ENCODE measurements at places on chromosomes 1 and 21.
A peak's percentile ranks its signal among the peaks of the same experiment; 100 is the strongest.

GRCh38 chr1:37474697-37475379, 458 bp downstream of the ZC3H12A start:
- no peak for DNase-seq

DNA sequence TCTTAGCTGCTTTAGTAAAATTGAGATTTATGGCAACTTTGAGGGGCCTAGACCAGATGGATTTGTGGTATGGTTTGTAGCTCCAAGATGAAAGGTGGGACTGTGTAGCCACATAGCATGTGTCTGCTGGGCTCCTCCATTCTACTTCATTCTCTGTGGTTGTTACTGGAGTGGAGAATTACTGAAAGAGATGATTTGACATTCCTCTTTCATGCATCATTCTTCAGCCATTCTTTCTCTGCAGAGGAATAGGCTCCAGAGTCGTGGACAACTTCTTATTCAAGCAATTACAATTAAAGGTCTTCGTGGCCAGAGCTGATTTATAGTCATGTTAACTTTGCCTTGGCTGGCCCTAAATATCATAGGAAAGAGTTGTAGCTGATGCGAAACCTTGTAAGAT, 328.9 kb downstream of the PAPPA2 start:
- DNase-seq, result no peak

DNA sequence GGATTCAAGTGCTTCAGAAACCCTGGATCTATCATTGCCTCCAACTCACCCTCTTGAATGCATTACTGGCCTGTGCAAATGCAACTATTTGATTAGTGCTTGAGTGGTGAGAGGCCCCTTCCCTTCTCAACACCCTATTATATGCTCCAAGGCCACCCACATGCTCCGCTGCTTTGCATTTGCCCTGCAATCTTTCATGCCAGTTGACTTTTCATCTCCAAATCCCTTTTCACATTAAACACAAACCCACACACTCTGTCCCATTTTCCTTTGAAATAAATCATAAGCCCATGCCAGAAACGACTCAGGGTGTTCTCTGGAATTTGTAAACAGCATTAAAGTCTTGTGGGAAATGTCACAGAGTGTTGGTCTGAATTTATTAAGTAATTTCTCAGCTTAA, 78.9 kb upstream of the CTTNBP2NL start:
- DNase-seq, result no peak

GRCh38 chr21:34279883-34280282, 83.9 kb upstream of the KCNE2 start:
- DNase-seq, result no peak

DNA sequence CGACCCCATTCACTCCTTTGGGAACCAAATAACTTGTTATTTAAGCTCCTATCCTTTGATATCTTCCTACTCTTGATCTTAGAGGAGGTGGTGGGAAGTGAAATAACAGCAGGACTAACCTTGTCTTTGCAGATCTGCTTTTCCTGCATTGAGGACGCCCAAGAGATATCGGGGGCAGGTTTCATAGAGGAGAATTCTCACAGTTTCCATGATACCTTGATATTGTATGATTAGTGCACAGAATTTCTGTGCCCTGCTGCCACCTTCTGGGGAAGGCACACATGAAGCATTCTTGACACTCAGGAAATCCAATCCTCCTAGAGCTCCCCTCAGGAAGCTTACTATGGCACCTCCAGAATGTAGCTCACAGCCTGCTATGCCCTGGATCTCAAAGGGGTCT, 1.6 kb downstream of the CD1B start:
- peak; percentile 17 for DNase-seq

DNA sequence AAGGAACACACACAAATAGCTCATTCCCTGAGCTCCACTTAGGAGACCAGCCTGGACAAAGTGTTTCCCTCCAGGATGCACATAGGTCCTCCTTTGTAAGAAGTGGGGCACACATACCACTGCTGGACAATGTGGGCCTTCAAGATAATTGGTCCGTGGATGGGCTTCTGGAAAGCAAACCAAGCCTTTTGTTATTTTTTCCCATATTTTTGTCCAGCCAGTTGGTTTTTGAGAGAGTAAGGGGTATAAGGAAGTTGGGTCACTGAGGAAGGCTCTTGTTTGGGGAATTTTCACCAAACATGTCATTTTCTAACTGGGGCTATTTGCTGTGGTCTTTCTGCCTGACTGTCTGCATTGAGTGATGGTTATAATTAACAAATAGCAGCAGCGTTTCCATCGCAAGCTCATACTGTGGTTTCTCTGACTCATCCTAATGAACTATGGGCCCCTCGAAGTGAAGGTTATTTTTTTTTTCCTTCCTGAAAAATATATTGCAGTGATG, 306.3 kb upstream of the DUSP10 start:
- no peak for DNase-seq

DNA sequence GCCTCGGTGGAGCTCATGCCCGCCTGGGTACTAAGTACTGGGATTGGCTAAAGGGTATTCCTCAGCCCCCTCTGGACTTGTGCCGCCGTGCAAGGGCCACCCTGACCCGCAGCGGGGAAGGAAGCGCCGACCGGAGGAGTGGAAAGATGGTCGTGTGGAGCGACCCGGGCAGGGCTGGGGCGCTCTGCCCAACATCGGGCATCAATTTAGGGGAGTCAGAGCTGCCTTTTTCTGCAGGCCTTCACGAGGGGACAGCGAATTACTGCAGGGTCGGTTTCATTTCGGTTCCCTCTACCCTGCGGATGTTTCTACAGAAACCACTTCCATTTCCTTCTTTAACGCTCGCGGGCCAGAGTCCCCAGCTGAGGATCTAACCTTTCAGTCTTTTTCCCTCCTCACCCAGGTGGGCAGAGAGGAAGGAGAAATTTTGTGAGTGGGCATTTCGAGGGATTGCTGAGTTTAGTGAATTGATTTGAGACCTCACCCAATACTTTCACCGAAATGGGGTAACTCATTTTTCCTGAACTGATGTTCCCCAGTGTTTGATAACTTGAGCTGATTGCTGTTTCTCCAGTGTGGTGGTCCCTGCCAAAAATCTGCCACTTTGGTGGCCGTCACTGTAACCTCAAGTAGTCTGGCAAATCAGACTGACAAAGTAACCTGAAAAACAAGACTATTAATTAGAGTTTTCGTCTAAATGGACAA, 1.1 kb downstream of the TOR1AIP1 start:
- peak; percentile 61 for DNase-seq

GRCh38 chr1:61279570-61279969, 197.2 kb downstream of the NFIA start:
- no peak for DNase-seq

GRCh38 chr1:181809991-181810545, 251.4 kb downstream of the ZNF648 start:
- no peak for DNase-seq

- DNase-seq, result no peak
These were observed 1.6 kb downstream of the PHC2 start for GRCh38 chr1:33429332-33429731.

- no peak for DNase-seq
These were observed 43.5 kb downstream of the PROX1 start for GRCh38 chr1:214031267-214031650.

DNA sequence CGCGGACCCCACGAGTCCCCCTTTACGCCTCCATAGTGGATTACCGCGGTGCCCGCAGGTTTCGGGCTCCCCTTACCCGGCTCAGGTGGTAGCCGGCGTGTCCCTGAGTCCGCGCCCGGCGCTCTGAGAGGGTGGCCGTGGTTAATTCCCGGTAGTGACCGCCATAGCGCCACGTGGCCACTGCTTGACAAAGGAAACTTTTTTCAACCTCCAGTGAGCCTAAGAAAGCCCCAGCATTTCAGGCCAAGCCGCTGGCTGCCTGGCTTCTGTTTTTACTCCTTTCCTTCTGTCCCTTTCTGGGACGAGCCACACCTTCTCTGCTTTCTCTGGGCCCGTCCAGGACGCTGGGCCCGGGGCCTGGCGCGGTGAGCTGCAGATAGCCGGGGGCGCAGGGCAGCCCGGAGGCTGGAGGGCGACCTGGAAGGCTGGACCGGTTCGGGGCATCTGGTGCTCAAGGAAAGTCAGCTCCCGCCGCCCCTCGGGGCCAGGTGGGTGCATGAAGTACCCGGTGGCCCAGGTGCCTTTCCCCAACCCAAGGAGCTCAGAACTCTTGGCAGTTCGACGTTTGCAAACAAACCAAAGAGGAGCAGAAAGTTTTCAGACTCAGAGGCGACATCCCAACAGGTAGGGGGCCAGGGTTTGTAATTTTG, 540 bp upstream of the C1orf198 start:
- DNase-seq, result no peak

GRCh38 chr1:178353524-178353923, 143.2 kb downstream of the CLEC20A start:
- no peak for DNase-seq

GRCh38 chr21:29189353-29189752, 58.9 kb downstream of the MAP3K7CL start:
- no peak for DNase-seq

DNA sequence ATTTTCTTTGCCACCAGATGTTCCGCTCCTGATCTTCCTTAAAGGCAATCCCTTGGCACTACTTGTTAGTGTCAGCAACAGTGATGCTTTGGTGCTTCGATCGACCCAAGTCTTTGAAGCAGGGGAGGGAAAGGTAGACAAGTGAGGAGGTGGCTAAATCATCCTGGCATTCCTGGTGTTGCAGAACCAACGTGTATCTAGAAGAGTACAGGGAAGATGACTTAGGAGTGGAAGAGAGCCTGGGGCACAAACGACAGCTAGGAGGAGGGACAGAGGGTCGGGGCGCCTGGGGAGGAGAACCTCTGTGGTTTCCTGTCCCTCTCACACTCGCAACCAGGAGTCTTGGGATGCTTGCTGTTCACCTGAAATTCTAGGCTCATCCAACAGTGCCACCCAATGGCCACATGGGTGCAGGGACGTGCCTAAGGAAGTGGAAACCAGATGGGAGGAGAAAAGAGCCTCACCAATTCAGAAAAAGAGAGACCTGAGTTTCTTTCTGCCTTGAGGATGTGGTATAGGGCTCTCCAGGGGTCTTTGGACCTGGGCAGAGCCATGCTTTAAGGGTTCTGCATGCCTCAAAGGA, 9.5 kb upstream of the KCNA2 start:
- DNase-seq, result peak; percentile 65

DNA sequence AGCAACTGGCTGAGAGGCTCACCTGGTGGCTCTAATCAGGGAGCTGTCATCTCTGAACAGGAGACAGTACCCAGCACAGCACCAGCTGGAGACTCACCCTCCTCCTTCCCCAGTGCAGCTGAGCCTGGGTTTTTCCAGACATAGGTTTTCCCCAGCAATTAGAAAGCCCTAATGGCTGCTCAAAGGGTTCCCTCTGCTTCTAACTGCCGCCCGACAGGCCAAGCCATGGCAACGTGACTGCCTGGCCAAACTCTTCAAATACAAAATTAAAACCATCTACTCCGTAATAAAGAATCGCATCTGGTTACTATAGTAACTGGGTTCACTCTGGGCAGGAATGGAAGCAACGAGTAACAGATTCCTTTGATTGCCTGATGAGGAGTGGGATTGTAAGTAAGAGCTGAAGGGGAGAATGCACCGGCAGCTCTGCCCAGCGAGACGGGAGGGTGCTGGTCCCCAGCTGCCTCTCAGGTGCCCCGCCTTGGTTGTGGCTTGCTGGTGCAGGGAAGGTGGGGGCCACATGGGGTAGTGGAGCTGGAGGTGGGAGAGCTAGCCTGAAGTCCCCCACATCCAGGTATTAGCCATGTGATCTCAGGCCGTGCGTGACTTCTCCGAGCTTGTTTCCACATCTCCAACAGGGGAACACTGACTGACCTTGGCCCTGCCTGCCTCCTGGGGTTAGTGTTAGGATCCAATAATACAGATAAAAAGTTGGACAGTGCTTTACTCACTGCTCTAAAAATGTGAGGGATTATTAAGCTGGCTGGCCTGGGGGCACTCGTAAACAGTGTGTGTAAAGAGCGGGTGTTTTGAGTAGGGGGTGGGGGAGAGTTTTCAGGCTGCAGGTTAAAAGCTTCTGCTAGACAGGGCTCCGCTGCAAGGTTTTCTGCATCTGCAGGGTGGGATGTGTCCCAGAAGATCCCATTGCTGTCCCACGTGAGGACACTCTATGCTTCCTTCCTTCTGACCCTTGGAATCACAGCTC, 94.2 kb downstream of the KCNN3 start:
- DNase-seq, result no peak

- no peak for DNase-seq
These were observed 70.7 kb downstream of the TRABD2B start for GRCh38 chr1:47926461-47926999.

DNA sequence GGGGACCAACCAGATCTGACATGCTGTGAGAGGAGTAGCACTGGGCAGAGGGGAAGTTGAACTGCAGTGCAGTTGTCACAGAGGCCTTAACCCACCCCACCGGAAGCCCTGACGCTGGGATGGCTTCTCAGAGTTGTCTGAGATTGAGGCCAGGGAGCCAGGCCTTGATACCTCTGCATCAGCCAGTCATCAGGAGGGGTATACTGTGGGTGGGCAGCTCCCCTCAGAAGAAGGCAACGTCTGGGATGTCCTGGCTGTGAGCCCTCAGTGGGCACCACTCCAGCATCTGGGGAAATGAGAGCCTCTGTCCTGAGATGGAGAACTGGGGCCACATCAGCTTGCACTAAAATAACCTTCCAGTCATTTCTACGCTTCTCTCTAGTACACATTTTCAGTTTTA, 47.9 kb upstream of the BCAR3 start:
- no peak for DNase-seq

DNA sequence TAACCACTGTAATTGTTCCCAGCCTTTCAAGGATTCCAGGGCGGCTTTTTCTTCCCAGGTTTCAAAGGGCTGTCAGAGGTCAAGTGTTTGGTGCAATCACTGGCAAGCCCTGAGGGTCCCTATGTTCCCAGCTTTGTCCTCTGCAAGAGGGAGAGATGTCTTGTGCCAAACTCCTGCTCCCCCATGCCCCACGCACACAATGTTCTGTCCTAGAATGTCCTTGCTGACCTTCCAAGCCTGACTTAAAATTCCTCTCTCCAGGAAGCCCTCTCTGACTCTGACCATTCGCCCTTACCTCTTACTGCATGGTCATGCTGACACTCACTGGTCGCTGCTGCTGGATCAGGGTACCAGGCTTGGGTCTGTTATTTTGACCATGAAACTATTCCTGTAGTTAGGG, 152.5 kb upstream of the KCND3 start:
- DNase-seq, result no peak

DNA sequence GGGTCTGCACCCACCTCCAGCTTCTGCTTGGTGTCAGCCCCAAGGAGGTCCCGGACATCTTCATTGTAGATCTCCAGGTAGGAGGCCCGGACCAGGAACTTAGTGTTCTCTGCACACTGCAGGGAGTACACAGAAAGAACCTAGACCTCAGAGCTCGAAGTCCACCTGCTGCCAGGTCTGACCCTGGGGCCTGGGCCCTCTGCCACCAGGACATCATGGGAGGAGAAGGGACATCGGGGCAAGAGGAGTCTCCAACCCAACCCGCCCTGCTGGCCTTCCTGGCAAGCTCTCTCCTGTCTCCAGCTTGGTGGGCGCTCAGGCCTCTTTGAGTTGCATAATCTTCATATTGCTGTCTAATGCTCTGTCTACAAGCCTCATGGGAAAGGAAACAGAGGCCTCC, 4.4 kb downstream of the KIF17 start:
- DNase-seq, result no peak

GRCh38 chr1:160094806-160095205, 3.6 kb downstream of the IGSF8 start:
- DNase-seq, result no peak
